ENCODE measurements at places on chromosomes 2 and 18.

- DNase-seq: no peak
Observed at GRCh38 chr2:203940039-203940438, 3.5 kb downstream of the ICOS start.

DNA sequence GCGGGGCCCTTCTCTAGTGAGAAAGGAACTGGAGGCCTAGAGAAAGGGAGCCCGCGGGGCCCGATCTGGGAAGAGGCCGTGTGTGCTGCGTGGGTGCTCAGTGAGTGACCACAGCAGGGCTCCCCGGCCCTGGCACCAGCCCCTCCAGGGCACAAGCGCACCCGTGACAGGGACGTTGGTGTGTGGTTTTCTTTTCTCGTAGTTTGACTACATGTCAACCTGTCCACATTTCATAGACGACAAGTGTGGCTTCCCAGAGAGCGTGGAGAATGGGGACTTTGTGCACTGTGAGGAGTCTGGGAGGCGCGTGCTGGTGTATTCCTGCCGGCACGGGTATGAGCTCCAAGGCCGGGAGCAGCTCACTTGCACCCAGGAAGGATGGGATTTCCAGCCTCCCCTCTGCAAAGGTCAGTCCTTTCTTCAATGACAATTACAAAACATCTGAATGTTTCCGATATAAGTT lies 83.1 kb downstream of the TPO start:
- no peak for DNase-seq

- no peak for DNase-seq
Observed at GRCh38 chr2:29426354-29426753, 311.1 kb downstream of the CLIP4 start.

DNA sequence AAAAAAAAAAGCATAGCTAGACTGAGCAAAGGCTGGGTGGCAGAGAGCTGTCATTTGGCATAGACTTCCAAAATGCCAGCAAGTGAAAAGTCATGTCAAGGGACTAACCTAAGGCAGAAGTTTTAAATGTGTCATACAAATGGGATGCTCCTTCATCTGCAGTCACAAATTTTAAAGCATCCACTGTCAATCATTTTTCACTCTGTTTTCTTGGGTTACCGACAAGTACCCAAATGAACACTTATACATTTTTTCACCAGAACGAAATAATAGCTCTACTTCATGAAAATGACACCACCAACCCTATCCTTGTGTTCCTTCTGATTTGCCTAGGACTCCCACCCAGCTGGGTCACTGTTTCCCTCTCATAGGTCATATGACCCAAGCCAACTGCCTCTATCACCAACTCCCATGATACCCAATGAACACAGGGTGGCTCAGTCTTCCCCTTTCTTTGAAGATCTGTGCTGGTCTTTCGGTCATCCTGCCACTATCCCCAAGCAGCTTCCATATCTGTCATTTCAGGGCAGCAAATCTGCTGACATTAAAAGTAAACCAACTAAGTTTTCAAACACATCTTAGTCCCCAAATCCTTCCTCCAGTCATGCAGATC lies 21.5 kb downstream of the KLF7 start:
- DNase-seq: no peak

- no peak for DNase-seq
Observed at GRCh38 chr2:205806143-205806905, 124.0 kb downstream of the NRP2 start.

DNA sequence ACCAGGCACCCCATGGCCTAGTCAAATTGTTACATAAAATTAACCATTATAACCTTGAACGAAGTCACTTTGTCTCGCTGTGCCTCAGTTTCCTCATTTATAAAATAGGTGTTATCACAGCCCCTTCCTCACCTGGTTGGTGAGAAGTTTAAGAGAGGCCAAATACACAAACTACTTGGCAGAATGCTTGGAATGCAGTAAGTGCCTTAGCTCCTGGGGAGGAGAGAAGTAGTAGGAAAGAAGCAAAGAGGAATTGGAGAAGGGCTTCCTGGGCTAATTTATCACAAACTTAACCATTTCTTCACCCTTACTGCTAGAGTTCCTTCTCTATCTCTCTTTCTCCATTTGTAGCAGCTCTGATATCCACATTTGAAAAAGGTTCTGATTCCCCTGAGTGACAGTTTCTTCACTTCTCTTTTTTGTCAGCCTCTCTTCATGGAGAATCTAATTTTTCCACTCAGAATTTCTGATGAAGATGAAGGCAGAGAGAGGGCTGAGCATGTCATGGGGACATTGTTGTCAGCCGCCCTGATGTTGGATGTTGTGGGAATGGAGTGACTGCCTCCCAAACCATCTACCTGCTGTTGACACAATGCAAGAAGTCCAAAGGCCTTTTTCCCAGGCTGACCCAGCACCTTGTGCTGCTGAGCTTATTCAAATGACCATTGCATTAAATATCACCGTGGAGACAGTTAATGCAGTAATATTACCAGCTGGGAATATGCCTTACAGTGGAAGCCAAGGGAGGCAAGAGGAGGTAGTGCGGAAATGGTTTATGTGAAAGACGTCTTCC lies 60.4 kb downstream of the BOD1L2 start:
- no peak for DNase-seq

All from activated T-helper 1 cell treated with Interleukin-2 at 50 U/mL for 16 hours (primary cell).